ENCODE measurements at places on chromosomes 5 and 9.

- no peak for DNase-seq
Measured at GRCh38 chr5:1349246-1349645, 4.3 kb upstream of the CLPTM1L start.

DNA sequence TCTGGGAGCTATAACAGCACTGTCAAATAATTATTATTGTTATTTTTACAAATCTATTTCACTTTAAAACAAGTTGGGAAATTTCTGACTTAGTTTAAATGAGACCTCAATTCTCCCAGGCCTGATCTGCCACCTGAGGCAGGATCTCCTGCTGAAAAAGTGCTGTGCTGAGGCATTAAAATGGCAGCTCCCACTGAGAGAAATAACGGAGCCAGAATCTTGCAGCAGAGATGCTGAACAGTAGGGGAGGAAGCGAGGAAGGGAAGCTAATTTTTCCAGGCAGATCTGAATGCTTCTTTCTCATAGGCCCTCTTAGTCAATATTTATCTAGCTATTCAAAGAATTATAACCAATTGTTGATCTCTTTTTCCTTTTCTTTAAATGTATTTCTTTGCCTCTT lies 196.3 kb downstream of the ZNF462 start:
- DNase-seq: no peak

DNA sequence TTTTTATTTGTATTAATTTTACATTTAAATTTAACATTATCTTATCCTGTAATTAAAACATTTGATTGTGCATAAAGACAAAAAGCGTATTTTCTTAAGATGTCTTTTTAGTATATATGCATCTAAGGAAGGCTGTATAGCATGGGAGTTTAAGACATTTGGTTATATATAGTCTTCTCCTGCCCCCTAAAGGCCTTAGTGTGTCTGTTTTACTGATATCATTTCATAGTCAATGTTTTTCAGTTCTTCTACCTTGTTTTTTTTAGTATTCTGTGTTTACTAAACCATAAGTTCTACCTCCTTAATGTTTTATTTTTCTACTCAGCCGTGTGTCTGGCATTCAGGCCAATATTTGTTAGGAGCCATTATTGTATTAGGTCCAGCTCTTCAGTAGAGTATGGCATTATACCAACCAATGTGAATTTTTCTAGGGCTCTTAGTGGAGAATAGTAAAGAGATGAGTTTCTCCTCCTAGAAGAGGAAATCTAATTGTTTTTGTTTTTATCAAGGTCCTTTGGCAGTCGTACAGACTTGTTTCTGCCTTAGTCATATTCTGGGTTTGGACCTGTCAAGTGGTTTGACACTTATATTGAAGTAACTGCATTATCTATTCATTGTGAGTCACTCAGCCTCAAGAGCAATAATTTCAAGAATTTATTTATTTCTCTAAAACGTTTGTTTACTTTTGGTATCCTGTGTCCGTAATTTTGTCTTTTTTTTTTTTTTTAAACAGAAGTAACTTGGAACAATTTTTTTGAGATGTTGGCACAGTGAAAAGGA lies 74.8 kb downstream of the SLF1 start:
- DNase-seq: no peak

GRCh38 chr5:57447658-57448057 lies 35.0 kb downstream of the ACTBL2 start:
- DNase-seq: no peak

DNA sequence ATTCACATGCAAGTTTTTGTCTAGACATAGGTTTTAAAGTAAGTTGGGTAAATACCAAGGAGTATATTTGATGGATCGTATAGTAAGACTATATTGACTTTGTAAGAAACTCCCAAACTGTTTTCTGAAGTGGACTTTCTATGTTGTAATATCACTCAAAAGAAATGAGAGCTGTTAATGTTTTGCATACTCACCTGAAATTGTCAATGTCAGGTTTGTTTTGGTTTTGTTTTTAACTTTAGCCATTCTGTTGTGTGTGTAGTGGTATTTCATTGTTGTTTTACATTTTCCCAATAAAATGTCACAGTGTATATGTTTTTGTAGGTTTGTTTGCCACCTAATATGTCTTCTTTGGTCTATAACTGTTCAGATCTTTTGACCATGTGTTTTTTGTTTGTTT lies 375.7 kb upstream of the CDH9 start:
- DNase-seq: no peak

GRCh38 chr5:78760366-78760765 lies 111.8 kb upstream of the LHFPL2 start:
- no peak for DNase-seq

- DNase-seq: no peak
Measured at GRCh38 chr5:127311781-127312525, 21.4 kb downstream of the MEGF10 start.

DNA sequence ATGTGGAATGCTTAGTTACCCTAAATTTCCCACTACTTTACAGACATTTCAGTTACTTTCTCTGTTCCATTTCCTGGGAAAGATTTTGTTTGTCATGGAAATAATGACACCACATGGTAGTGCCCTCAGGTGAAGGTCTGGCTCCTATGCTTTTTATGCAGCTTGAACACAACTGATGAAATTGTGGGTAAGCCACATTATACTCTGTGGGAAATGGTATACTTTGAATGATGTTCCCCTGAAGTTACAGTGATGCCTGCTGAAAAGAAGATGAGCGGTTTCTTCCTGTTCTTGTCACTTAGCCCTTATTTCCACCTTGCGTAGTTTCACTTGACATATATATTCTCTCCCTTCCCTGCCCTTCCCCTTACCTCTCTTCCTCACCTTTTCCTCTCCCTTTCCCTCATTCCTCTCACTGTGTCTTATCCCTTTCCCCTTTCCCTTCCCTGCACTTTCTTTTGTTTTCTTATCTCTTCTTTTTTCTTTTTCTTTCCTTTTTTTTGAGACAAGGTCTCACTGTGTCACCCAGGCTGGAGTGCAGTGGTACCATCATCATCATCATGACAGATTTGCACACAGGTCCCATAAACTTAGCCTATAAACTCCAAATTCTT lies 280.8 kb upstream of the IL12B start:
- no peak for DNase-seq

GRCh38 chr5:61234019-61234418 lies 71.8 kb upstream of the SMIM15 start:
- no peak for DNase-seq

- DNase-seq: no peak
Measured at GRCh38 chr9:77063645-77064285, 44.3 kb downstream of the FOXB2 start.

GRCh38 chr5:163498886-163499285 lies 6.5 kb upstream of the MAT2B start:
- no peak for DNase-seq

- DNase-seq: no peak
Measured at GRCh38 chr5:73985145-73985544, 359.1 kb downstream of the ARHGEF28 start.

- DNase-seq: no peak
Measured at GRCh38 chr5:126883564-126884245, 106.8 kb downstream of the LMNB1 start.

Data from NT2/D1 (cell line).